ENCODE measurements at places on chromosomes 7 and 10.

GRCh38 chr10:97921581-97922021 lies 72.0 kb downstream of the GOLGA7B start:
- no peak for DNase-seq

- peak; percentile 95 for DNase-seq
These were observed at the start of gene CALHM1 for GRCh38 chr10:103458720-103459119. TSS of gene CALHM1 (minus strand) at chr10:103458900. CDS start at chr10:103458751, 149 bp downstream.

GRCh38 chr10:133464582-133465031 lies 10.9 kb downstream of the SCART1 start:
- no peak for DNase-seq

GRCh38 chr7:122092964-122093797 lies 50.9 kb downstream of the AASS start:
- DNase-seq = peak; percentile 4

DNA sequence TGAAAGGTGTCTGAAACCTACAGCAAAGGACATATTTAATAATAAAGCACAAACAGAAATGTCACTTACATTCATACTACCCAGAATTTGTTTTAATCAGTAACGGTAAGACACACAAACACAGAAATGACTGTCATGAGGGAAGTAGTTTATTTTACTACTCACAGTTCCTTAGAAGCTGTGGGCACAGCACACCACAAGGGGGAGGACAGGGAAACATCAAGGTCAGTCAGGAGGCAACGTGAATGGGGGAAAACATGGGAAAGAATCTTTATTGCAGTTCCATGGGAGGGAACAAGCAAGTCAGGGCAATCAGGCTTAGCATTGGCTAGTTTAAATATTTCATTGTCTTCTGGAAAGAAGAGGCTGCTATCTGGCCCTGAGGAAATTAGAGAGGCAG lies 123.8 kb upstream of the PDSS1 start:
- DNase-seq = no peak

- DNase-seq = no peak
These were observed 51.7 kb downstream of the HABP2 start for GRCh38 chr10:113604572-113604971.

GRCh38 chr7:2016761-2017480 lies 215.8 kb downstream of the MAD1L1 start:
- peak; percentile 80 for DNase-seq

DNA sequence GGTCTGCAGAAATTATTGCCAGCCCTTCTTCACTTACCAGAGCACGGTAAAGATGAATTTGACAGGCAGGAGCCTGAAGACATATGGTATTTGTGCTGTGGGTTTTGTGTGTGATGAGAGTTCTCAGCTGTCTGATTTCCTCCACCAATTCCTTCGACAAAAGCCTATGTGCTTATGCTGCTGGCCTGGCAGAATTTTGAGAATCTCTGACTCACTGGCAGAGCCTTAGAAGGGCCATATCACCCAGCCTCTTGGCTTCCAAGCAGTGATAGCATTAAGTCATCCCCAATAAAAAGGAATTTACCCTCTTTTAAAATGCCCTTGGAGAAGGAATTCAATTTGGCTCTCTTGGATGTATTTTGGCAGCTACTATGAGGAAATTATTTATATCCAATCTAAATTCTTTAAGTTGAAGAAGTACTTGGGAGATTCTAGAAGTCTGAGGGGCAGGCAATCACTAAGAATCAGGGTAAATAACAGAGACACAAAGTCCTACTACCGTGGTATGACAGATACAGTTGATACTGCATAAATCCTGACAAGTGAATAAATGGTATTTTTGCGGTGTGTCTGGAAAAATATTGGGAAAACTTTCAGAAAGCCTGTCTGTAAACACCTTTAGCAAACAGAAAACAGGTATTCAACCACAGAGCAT lies 68.6 kb upstream of the EFCAB10 start:
- no peak for DNase-seq

DNA sequence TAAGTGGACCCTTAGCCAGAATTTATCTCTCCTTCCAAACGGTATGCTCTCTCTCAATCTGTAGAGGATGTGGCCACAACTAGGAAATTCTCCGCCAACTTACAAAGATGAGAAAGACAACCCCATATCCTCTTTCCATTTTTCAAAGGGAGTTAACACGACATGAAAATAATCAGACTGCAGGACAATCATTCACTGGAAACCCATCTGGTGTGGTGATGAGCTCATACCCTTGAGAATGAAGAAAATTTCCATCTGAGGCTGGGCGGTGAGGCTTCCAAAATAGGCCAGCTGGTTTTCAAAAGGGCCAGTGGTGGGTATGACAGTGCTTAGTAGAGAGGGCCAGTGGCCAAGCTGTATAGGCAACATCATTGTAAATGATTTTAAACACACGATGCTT lies 369.6 kb downstream of the FRMD4A start:
- no peak for DNase-seq

DNA sequence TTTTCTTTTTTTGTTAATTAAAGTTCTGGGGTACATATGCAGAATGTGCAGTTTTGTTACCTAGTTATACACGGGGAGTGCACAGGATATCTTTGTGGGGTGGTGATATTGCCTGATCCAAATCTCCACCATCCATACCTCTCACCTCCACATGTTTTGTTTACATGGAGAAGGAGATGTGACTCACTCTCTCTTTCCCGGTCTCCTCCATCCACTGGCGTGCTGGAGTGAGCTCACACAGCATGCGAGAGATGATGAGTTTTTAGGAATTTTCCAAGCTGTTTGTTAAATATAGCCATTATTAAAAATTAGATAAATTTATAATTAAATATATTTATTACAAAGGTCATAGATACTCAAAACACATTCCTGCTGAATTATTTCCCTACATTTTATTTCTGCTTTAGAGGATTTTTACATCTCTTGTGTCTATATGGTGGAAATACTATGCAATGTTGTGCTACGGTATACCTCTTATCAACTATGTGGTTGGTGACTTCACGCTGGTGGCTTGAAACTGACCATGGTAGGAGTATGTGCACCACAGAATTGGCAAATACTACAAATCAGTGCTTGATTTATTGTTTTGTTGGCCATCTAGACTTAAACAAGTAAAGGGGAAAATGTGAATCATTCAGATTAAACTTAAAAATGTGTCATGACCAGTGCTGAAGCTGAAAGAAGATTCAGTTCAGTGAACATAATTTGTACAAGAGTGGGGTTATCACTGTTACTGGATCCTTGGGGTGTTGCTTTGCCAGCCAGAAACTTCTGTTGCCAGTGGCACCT lies 107.9 kb upstream of the FAM180A start:
- no peak for DNase-seq

GRCh38 chr10:2938869-2939268 lies 128.5 kb upstream of the PFKP start:
- DNase-seq = no peak

DNA sequence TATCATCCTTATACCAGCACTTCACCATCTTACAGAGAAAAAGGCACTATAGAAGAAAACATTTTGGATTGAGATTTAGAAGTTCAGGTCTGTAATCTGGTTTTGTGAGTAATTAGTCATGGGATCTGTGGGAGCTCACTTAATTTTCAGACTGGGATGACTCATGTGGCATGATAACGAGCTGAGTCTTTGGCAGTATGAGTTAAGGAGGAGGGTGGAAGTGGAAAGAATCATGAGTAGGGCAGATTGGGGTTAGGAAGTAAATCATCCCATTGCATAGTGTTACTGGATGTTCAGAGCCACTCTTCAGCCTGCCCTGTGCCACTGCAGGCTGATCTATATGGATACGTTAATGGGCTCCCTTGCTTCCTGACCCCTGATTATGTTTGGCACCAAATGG lies 64.9 kb downstream of the ZNF92 start:
- DNase-seq = no peak

DNA sequence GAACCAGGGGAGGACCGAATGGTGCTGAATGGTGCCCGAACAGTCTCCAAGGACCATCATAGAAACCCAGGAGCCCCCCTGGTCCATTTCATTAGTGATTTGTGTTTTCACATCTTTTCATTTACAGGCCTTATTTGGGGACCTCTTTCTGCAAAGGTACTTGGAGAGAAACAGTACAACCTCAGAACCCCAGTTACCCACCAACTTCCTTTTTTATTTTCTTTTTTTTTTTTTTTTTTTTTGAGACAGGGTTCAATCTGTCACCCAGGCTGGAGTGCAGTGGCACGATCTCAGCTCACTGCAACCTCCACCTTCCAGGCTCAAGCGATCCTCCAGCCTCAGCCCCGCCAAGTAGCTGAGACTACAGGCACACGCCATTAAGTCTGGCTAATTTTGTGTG lies 13.0 kb upstream of the ELN start:
- no peak for DNase-seq

- DNase-seq = no peak
These were observed 53.4 kb downstream of the CFAP46 start for GRCh38 chr10:132888898-132889490.

GRCh38 chr10:30625080-30625479 lies 4.5 kb downstream of the LYZL2 start:
- DNase-seq = no peak

GRCh38 chr7:2232766-2233520 lies at the start of gene MAD1L1:
TSS of gene MAD1L1 (minus strand) at chr7:2232945. CDS start at chr7:2230133, 2,812 bp downstream.
- DNase-seq = peak; percentile 85

GRCh38 chr7:29806208-29806994 lies at the start of gene WIPF3:
TSS of gene WIPF3 (plus strand) at chr7:29806508. CDS start at chr7:29834725, 28,217 bp downstream.
- DNase-seq = no peak

DNA sequence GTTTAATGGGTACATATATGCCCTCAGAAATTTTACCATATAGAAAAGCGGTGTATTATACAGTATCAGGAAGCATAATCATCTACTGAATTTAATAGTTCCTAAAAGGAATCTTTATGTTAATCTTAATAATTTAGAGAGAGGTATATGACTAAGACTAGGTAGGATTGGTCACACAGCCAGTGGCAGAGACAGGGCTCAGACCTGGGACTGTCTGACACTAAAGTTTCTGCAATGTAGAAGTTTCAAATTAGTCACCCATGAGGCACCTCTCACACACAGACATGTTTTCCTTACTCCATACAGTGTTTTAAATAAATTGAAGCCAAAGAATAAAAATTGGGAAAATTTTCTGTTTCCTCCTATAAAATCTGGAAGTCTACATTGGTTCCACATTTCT lies 72.8 kb upstream of the ADRA2A start:
- DNase-seq = no peak

- no peak for DNase-seq
These were observed 17.8 kb upstream of the CLDN4 start for GRCh38 chr7:73812996-73813395.

- DNase-seq = no peak
These were observed 83.1 kb upstream of the HABP2 start for GRCh38 chr10:113469796-113470195.

- DNase-seq = no peak
These were observed 127.8 kb downstream of the MGMT start for GRCh38 chr10:129594811-129595210.

DNA sequence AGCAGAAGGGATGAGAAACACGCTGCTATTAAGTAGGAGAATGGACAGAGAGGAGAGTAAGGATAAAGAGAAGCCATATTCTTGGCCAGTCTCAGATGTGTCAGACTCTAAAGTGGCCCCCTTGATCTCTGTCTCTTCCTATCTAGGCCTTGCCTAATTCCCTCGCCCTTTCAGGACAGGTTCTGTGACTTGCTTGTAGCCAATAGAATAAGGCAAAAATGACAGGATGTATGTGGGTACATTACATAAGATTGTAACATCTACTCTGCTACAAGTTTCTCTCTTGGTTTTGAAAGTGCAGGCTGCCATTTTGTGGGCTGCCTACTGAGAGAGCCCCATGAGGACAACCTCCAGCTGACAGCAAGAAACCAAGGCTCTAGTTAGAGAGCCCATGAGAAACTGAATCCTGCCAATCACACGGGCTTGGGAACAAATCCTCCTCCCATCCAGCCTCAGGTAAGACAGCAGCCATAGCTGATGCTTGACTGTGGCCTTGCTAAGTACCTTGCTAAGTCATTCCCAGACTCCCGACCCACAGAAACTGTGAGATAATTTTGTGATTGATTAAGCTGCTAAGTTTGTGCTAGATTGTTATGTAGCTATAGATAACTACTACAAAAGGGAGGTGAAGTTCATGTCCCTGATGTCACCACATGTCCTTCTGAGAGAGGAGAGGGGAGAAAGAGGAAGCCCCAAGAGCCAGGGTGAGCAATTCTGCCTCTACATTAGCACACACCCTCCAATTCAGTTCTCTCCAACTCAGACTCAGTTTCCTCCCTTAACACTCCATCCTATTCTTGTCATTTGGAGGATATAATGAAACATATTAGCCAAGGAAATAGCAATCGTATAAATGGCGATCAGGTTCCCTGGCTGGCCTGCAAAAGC lies 185.5 kb downstream of the SGMS1 start:
- no peak for DNase-seq

DNA sequence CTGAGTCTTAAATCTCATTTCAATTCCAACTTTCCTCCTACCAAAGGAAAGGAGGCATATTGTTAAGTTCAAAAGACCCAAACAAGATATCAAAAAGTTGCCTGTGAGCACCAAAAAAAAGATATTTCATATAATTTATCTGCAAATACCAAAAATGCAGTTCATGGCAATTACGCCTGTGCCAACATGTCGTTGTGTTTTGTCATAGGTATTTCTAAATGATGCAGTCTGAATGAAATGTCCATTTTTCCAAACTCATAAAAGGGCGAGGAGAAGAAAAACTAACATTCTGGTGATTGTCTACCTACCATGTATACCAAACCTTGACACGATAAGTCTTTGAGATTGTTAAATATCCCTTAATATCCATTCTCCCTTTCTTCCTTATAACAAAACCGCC lies 109.8 kb downstream of the SGMS1 start:
- DNase-seq = no peak

DNA sequence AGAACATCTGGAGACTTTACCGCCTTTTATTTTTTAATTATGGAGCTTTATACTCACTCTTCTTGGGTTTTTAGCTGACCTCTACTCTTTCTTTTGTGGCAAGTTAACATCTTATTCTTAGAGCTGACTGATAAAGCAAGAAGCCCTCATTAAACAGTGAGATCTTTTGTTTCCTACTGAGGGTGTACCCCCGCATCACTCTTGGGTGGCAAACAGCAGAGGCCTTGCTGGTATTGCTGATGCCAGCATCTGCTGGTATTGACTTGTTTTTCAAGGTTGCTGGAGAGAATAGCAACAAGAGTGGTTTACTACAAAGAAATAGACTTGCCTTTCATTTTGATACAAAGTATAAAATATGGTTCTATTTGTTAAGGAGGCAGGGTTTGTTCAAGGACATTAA lies 154.7 kb downstream of the ARID5B start:
- no peak for DNase-seq

- DNase-seq = no peak
These were observed 807 bp upstream of the MINPP1 start for GRCh38 chr10:87503886-87504285.

- DNase-seq = no peak
These were observed 1.6 kb downstream of the SFMBT2 start for GRCh38 chr10:7409045-7409731.

GRCh38 chr10:122021379-122021778 lies 32.4 kb downstream of the TACC2 start:
- DNase-seq = no peak

DNA sequence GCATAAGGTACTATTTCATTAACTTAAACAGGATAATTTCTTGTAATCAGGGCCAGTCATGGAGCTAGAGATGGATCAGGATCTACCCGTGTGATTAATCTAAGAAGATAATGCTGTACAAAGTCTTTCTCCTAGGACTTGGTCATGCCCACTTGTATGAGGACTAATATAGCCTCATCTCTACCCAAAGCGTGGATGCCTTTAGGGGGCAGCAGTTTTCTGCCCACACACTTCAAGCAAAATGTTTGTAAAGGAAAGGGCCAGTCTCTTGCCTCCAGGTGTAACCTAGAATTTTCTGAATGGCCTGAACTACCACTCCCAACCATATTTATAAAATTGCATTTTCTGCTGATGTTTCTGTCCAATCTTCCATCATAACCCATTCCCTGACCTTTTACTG lies 764.0 kb upstream of the IGFBP3 start:
- DNase-seq = no peak

GRCh38 chr7:75943864-75944263 lies 28.9 kb downstream of the POR start:
- no peak for DNase-seq
